Fibroblast of skin of scalp (primary cell): ENCODE measurements at places on chromosomes 13 and 19.

DNA sequence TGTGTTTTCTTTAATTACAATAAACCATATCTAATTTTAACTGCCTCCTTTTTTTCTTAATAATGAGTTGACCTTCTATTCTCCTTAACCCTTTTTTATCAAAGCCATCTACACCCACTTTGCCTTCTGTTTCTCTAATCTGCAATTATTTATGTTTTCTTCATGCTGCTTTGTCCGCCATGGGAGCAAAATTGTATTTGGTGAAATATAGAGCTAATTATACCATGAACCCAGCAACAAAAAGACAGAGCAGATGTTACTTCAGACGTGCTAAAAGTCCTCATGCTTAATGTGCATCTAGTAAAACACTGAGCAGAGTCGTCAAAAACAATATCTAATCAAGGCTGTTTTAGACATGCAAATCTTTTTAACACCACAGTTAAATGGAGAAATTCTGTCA is 264.7 kb downstream of the DACH1 start:
- DNase-seq, result no peak

- no peak for DNase-seq
Observed at GRCh38 chr13:113646921-113647340, 11.1 kb downstream of the ATP4B start.

DNA sequence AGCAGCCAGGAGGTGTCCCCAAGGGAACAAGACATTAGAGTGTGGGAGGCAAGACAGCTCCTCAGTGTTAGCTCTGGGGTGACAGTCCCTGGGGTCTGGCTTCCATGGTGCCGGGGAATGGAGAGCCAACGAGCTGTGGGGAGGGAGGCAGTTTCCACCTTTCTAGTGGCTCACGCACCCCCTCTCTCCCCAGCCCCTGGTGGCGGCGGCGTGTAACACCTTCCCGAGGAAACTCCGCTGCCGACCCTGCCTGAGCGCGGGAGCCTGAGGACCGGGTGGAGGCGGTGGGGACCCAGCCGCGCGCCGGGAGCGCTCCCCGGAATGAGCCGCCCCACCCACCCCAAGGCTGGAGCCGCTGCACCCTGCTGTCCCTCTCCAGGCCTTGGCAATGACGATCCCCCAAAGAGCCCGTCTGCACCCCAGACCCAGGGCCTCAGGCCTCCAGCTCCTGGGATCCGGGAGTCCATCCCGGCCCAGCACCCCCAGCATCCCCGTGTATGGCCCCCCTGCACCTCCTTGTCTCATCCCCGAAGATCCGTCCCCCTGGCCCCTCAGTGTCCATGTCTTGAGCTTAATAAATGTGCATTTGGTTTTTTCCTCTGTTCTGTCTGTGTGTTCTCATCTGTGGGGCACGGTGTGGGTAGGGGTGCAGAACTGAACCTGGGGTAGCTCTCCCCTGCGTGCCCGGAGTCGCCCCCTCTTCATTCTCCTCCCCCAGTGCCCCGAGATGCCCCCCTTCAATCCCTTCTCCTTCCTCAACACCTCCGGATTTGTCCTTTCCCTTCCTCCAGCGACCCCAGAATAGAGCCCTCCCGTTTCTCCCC is 622 bp upstream of the FXYD5 start:
- DNase-seq, result peak; percentile 39

GRCh38 chr19:28943651-28944050 is 269.3 kb downstream of the UQCRFS1 start:
- DNase-seq, result no peak

DNA sequence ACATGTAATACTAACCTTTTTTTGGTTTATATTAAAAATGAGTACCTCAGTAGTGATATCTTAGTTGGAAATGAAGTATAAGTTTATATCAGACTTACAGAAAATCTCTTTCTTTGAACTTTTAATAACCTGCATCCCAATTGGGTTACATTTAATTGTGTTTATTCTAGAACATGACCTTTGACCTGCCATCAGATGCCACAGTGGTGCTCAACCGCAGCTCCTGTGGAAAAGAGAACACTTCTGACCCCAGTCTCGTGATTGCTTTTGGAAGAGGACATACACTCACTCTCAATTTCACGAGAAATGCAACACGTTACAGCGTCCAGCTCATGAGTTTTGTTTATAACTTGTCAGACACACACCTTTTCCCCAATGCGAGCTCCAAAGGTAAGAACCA is 12.4 kb downstream of the LAMP1 start:
- no peak for DNase-seq

- no peak for DNase-seq
Observed at GRCh38 chr19:7622933-7623685, 6.2 kb downstream of the XAB2 start.

DNA sequence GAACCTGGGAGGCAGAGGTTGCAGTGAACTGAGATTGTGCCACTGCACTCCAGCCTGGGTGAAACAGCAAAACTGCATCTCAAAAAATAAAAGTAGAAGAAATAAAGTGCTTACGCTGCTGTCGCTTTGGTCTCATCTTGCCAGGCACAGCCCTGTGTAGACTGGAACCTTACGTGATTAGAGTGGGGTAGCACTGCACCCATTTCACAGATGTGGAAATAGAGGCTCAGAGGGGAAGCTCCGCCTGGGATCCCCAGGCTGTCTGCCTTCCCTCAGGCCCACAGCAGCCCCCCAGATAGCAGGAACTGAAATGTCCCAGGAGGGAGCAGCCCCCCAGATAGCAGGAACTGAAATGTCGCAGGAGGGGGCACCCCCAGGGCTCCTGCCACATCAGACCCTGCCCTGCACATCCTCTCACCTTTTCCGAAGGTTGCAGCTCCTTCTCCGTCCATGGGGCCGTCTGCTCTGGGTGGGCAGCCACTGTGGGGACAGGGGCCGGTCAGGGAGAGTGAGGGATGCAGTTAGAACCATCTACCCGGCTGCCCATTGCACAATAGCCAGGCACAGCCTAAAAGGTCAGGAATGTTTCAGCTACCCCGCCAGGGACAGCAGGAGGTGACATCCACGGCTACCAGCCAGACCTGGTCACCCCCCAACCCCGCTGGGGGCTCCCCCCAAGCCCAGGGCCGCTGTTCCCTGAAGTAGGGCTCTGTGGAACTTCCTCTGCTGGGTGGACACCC is 1.9 kb downstream of the PLIN4 start:
- no peak for DNase-seq

- DNase-seq, result peak; percentile 69
Observed at GRCh38 chr19:18814063-18814462, 17.7 kb upstream of the UPF1 start.

DNA sequence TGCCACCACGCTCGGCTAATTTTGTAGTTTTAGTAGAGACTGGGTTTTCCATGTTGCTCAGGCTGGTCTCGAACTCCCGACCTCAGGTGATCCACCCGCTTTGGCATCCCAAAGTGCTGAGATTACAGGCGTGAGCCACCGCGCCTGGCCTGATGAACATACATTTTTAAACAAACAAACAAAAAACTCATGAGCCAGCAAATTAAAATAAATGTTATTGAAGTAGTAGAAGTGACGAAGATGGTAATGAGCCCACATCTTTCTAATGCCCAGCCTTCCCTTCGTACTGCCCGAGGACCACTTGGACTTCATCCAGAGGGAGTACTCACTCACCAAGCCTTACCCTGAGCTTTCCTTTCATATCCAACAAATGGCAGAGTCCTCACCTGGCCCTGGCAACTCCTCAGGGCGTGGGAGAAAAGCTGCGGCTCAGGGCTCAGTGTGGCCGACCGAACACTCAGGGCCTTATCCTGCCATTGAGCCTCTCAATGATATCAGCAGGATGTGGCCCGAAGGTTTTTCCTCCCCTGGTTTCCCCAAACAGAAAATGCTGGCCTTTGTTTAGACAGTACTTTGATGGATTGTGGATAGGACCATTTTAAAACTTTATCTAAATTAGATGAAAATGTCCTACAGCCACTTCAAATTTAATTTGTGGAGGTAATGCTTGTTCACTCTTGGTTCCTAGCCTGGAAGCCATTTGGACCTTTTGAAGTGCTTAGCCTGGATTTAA is 22.8 kb upstream of the ABCC4 start:
- DNase-seq, result no peak

GRCh38 chr19:17289489-17289888 is 7.8 kb downstream of the ANKLE1 start:
- peak; percentile 85 for DNase-seq

GRCh38 chr19:40523322-40524047 is 53.2 kb upstream of the SHKBP1 start:
- peak; percentile 46 for DNase-seq

DNA sequence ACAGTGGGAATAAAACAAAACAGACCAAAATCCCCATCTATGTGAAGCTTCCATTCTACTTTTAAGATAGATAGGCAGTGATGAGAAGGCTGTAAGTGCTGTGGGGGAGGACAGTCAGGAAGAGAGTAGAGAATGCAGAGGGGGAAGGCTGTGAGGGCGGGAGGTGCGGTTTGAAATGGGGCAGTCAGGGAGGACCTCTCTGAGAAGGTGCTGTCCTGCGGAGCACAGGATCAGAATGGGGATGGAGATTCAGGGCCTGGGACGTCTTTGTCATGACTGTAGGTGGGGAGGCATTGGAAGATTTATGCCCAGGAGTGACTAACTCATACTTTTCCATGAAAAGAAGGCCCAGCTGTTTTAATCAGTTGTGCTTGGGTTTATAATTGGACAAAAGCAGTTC is 3.9 kb upstream of the GPR183 start:
- DNase-seq, result no peak

DNA sequence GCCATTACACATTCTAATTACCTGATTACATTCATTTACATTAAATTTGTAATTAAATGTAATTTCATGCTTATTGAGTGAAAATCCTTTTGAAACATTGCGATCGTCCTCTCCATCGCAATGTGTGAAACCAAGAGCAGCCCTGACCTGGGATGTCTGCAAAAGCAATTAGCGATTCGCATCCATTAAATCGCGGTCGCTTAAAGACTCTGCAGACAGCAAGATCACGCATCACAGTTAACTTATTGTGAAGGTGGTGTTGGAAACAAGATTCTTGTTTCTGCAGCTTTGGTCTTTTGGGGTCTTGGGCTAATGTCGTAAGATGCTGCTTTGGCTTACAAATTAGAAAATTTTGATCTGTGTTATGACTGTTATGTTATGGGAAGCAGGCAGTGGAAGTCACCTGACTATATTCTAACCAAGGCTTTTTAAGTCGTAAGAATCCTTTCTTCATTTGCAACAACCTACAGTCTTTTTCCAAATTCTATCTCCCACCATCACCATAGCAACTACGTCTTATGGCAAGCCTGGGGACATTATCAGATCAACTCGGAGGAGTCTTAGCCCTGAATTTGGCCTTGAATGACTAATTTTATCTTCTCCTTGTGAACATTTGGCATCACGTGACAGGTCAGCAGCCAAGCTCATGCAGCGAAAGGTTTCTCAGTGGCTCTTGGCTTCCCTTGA is 142.8 kb upstream of the SOX1 start:
- no peak for DNase-seq

GRCh38 chr19:42344336-42344893 is 19.0 kb downstream of the MEGF8 start:
- no peak for DNase-seq

DNA sequence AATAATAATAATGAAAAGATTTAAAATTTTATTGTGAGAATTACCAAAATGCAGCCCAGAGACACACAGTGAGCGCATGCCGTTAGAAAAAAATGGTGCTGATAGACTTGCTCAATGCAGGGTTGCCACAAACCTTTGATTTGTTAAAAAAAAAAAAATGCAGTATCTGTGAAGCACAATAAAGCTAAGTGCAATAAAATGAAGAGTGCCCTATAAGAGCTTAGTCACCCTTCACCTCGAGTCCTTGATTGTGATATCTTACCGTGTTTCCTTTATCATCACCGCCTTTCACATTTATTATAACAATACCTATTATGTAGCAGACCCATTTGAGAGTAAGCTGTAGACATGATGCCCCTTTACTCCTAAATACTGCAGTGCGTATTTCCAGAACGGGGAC is 83.2 kb downstream of the SLC6A16 start:
- DNase-seq, result no peak

DNA sequence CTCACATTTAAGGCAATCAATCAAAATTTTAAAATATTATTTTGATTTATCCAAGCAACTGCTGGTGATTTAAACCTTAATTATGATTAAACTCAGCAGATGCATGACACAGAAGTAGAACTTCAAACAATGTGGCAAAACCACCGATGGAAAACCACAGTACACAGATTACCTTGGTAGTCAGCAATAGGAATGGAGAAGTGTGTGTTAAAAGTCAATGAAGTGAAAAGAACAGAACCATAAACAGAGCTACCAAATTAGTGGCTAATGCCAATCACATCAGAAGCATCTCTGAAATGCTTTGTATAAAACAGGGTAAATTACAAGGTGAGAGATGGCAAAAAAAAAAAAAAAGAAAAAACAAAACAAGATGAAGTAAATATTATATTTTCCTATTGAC is 31.2 kb downstream of the KATNAL1 start:
- no peak for DNase-seq

DNA sequence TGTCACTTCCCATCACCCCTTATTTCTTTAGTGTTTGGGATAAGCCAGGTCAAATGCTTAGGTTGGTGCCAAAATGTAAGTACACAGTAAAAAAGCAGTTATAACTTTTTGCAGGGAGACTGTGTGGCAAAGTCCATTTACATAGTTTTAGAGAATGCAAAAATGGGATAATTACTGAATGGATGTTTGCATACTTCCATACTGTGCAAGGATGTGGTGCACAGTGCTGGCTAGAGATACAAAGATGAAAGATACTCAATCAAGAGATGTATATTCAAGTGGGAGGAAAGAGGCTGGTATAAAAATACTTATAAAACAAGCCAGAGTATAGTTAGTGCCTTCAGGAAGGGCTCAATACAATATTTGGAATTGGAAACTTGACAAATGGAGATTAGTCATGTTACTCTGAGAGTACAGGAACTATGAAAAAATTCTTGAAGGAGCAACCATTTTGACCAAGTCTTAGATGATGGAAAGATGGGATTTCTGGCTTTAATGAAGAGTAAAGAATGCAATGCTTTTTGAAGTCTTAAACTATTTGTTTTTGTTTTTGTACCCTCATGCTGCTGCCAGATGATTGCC is 8.0 kb downstream of the PDS5B start:
- peak; percentile 47 for DNase-seq

GRCh38 chr19:5149932-5150901 is 181.3 kb downstream of the KDM4B start:
- DNase-seq, result no peak

- no peak for DNase-seq
Observed at GRCh38 chr13:99922631-99923404, 48.7 kb downstream of the ZIC5 start.

- no peak for DNase-seq
Observed at GRCh38 chr13:35349673-35350278, 126.7 kb downstream of the MAB21L1 start.

GRCh38 chr19:58562122-58563033 is 4.0 kb upstream of the UBE2M start:
- DNase-seq, result peak; percentile 17

GRCh38 chr19:575527-576506 is 3.4 kb downstream of the BSG start:
- DNase-seq, result no peak

- no peak for DNase-seq
Observed at GRCh38 chr13:71015021-71015420, 852.0 kb downstream of the DACH1 start.

DNA sequence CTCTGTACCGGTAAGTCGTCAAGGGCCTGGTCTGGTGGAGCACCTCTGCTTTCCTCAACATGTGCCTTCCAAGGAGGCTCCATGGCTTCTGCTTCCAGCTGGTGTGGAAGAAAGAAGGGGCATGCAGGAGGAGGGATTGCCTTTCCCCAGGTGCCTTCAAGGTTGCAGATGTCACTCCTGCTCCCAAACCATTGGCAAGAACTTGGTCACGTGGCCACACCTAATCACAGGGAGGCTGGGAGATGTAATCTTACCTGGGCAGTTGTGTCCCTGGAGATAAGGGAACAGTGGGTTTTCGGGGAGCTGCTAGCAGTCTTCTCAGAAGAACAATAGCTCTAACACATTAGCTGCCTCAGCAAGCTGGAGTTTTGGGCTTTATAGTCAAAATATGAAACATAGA is 9.7 kb upstream of the GPR18 start:
- DNase-seq, result no peak
